ENCODE measurements at places on chromosomes 6 and 20. TPM values are rescaled to one million over a fixed set of nuclear protein-coding genes. Genes with fewer than 3 reads are reported as not detected.

DNA sequence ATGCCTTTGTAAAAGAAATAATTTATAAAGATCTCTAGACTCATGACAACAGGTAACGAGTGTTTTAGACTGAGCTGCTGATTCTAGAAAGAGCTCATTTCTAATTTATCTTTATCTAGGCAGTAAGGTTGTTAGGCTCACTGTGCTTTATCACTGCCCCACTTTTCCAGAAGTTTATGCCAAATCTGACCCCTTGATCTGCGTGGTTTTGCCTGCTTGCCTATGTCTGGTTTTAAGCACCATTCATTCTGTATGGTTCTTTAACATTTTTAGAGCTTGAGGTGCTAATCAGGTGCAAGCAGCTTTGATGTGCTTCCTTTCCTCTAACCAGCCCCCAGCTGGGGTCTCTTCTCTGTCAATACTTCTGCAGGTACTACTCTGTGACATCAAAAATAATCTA is 49.7 kb upstream of the GCLC start:
- DNase-seq: no peak
- no peak overlapping the region for H3K4me3 ChIP-seq
- no peak overlapping the region for H3K27ac ChIP-seq
- no peaks in the 10 kb centered on the region for H3K36me3 ChIP-seq
- no peaks in the 10 kb centered on the region for H3K27me3 ChIP-seq
- H3K4me1 ChIP-seq: no peaks in the 10 kb centered on the region

- peaks cover 9% of the 10 kb centered on the region for H3K4me1 ChIP-seq
- no peaks in the 10 kb centered on the region for H3K27me3 ChIP-seq
- H3K36me3 ChIP-seq: no peaks in the 10 kb centered on the region
Measured at GRCh38 chr20:16574656-16575355, 1.6 kb upstream of the KIF16B start.

GRCh38 chr6:146787876-146788508 is 189.2 kb downstream of the ADGB start:
- H3K4me3 ChIP-seq: no peak overlapping the region
- no peak overlapping the region for H3K27ac ChIP-seq
- no peak for DNase-seq
- H3K27me3 ChIP-seq: no peaks in the 10 kb centered on the region

DNA sequence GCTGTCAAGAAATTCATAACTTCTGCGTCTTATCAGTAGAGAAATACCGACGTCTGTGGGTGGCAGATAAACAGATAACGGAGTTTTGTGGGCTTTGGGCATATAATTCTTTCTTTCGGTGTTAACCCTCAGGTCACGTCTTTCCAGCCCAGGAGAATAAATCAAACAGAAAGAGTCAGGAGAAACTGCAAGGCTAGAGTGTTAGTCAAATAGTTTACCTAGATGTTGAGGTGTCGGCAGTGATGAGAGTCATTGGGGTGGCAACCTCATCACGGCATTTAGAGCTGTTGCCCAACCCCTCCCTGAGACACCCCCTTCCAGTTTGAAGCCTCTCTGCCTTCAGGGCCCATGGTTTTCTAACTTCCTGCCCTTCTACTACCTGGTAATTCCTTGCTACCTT is 49.5 kb downstream of the ADTRP start:
- no peaks in the 10 kb centered on the region for H3K27me3 ChIP-seq
- peaks cover 81% of the 10 kb centered on the region for H3K4me1 ChIP-seq
- H3K27ac ChIP-seq: peak overlapping the region; percentile 87
- DNase-seq: peak; percentile 35
- H3K36me3 ChIP-seq: no peaks in the 10 kb centered on the region
- peak overlapping the region; percentile 41 for H3K4me3 ChIP-seq

DNA sequence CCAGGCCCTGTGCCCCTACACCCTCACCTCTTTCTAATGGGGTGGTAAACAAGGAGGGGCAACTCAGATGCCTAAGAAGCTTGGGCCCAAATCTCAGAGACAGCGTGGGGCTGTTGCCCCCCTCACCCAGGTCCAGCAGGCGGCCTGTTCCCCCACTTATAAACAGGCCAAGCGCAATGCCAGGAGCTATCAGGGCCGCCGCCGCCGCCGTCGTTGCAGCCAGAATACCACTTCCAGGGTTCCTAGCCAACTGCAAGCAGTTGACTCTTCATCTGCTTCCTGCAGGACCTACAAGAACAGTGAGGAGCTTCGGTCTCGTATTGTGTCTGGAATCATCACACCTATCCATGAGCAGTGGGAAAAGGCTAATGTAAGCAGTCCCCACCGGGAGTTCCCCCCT is 16.4 kb downstream of the PSMF1 start:
- no peak overlapping the region for H3K27ac ChIP-seq
- H3K36me3 ChIP-seq: peaks cover 83% of the 10 kb centered on the region
- H3K4me3 ChIP-seq: no peak overlapping the region
- no peaks in the 10 kb centered on the region for H3K27me3 ChIP-seq

DNA sequence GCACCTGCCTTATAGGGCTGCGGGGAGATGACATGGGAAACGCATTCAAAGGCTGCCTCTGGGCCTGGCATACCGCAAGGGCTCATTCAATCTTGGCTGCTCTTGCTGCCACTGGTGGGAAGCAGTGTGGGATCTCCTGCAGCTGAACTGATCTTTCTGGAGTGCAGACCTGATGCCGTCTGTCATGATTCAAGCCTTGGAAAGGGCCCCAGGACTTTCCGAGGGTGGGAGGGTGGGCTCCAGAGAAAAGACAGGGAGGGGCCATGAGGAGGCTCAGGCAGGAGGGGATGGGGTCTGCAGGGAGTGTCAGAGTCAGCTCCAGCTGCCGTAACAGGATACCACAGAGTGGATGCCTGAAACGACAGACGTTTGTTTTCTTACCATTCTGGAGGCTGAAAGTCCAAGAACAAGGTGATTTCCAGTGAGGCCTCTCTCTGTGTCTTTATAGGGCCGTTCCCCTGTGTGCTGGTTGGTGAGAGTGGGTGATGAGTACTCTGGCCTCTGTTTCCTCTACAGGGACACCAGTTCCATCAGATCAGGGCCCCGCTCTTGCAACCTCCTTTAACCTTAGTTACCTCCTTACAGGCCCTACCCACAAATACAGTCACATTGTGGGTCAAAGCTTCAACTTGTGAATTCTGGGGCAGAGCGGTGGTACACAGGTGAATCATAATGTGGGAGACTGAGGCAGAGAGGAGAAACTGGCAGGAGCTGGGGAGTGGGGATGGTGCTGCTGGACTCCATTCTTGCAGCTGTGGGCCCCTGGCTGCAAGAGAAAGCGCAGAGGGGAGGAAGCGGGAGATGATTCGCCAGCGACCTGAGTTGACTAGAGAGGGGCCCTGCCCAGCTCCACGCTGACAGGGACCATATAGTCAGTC is 148.4 kb downstream of the SYCP2 start:
- H3K4me3 ChIP-seq: no peak overlapping the region
- no peak overlapping the region for H3K27ac ChIP-seq
- no peaks in the 10 kb centered on the region for H3K27me3 ChIP-seq
- no peaks in the 10 kb centered on the region for H3K36me3 ChIP-seq
- no peaks in the 10 kb centered on the region for H3K4me1 ChIP-seq
- no peak for DNase-seq

DNA sequence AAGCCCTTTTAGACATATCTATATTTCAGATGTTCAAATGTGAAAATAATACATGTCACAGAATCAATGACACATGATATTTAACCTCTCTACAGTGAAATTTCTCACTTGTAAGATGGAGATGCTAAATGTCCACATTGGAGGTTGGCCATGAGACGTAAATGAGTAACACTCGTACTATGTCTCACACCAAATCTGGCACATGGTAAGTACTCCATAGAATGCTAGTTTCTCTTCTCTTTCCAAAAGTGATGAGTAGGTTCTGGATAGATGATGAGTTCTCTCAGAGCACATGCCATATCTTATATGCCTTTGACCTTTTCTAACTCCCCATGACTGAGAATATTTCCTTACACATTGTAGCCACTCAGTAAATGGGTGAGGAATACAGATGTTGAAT is 17.7 kb downstream of the GFOD1 start:
- no peaks in the 10 kb centered on the region for H3K36me3 ChIP-seq
- DNase-seq: no peak
- no peaks in the 10 kb centered on the region for H3K4me1 ChIP-seq
- H3K27ac ChIP-seq: no peak overlapping the region

DNA sequence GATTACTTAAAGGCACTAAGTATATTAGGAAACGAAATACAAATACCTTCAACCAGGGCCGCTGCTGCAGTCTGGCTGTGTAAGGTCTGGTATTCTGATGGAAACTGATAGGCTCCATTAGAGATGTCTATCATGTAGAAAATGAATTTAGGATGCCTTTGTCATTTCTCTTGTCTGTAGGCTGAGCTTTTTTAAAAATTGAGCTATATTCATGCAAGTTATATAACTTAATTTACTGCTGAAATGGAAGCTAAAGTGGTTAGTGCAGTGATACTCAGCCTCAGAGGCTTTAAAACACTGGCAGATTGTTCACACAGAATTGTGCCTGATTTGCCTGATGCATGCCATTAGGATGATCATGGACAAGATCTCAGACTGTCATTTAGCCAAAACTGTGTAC is 286.2 kb upstream of the QKI start:
- no peak for DNase-seq
- H3K27ac ChIP-seq: no peak overlapping the region
- H3K27me3 ChIP-seq: no peaks in the 10 kb centered on the region
- no peaks in the 10 kb centered on the region for H3K36me3 ChIP-seq
- H3K4me3 ChIP-seq: no peak overlapping the region
- H3K4me1 ChIP-seq: no peaks in the 10 kb centered on the region

- H3K4me3 ChIP-seq: no peak overlapping the region
- H3K27me3 ChIP-seq: no peaks in the 10 kb centered on the region
- no peak overlapping the region for H3K27ac ChIP-seq
- no peaks in the 10 kb centered on the region for H3K4me1 ChIP-seq
- DNase-seq: no peak
Measured at GRCh38 chr6:3409699-3410384, 47.0 kb downstream of the SLC22A23 start.

GRCh38 chr20:31577194-31577593 is 27.9 kb upstream of the ID1 start:
- no peak overlapping the region for H3K27ac ChIP-seq
- H3K27me3 ChIP-seq: no peaks in the 10 kb centered on the region
- H3K4me3 ChIP-seq: no peak overlapping the region

DNA sequence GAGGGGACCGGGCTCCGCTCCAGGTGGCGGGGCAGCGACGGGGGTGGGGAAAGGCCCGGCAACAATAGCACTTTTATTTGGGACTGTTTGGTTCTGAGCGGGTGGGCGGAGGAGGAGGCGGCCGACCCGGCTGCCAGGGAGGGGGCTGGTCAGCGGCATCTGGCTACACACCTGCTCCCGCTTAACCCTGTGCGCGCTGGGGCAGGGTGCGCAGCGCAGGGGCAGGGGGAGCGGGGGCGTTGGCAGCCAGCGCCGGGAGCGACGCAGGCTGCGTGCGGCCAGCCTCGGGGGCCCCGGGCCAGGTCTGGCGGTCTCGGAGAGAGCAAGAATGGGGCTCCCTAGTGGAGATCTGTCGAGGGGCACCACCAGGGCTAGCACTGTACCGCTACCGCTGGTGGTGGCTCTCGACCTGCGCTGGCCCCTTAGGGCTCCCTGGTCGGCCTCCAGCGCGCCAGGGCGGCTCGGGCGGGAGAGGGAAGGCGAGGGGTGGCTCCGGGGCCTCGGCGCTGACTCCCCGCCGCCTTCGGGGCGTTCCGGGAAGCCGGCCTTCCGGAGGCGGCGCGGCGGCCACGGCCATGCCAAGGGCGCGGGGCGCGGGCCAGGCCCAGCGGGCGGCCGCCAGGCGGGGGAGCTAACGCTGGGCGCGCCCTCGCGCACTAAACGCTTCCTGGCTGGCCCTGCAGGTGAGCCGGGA is 92.4 kb downstream of the NCR2 start:
- peaks cover 6% of the 10 kb centered on the region for H3K27me3 ChIP-seq
- peaks cover 25% of the 10 kb centered on the region for H3K4me1 ChIP-seq
- no peaks in the 10 kb centered on the region for H3K36me3 ChIP-seq
- H3K4me3 ChIP-seq: peak overlapping the region; percentile 27

DNA sequence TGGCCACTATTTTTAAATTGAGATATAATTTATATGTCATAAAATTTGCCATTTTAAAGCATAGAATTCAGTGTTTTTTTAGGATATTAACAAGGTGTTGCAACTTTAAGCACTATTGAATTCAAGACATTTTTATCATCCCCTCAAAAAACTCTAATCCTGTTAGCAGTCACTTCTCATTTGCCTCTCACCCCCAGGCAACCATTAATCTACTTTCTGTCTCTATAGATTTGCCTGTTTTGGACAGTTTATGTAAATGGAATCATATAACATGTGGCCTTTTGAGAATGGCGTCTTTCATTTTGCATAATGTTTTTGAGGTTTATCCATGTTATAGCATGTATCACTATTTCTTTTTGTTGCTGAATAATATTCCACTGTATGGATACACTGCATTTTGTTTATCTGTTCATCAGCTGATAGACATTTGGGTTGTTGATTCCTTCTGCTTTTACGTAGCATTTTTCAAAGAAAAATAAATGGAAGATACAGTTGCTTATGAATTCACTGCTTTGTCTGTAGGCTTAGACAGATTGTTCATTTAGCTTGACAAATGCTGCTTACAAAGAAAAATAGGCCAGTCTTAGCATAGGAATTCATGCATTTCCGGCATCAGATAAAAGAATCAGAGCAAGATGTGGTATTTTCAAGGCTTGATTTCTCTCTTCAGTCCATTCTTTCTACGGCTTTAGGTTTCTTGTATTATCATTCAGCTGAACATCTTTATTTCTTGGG is 52.9 kb downstream of the STK4 start:
- DNase-seq: no peak
- no peaks in the 10 kb centered on the region for H3K27me3 ChIP-seq
- H3K4me3 ChIP-seq: no peak overlapping the region
- peaks cover 36% of the 10 kb centered on the region for H3K36me3 ChIP-seq
- peaks cover 15% of the 10 kb centered on the region for H3K4me1 ChIP-seq

- no peaks in the 10 kb centered on the region for H3K27me3 ChIP-seq
- no peaks in the 10 kb centered on the region for H3K4me1 ChIP-seq
- DNase-seq: no peak
- no peak overlapping the region for H3K27ac ChIP-seq
Measured at GRCh38 chr6:148493424-148493823, 150.8 kb downstream of the SASH1 start.

- no peak for DNase-seq
- H3K27me3 ChIP-seq: no peaks in the 10 kb centered on the region
- H3K27ac ChIP-seq: no peak overlapping the region
- H3K36me3 ChIP-seq: no peaks in the 10 kb centered on the region
Measured at GRCh38 chr20:7146552-7147219, 379.2 kb downstream of the BMP2 start.

GRCh38 chr6:40930555-40930954 is 108.5 kb downstream of the UNC5CL start:
- H3K36me3 ChIP-seq: no peaks in the 10 kb centered on the region
- no peaks in the 10 kb centered on the region for H3K27me3 ChIP-seq
- no peak overlapping the region for H3K27ac ChIP-seq
- no peak for DNase-seq

The SLC17A2 gene
- total RNA-seq: not detected

The ALDH5A1 gene
- 5.8 TPM for total RNA-seq

The PRICKLE4 gene
- total RNA-seq: not detected

The IP6K3 gene
- total RNA-seq: not detected

The B3GAT2 gene
- total RNA-seq: not detected

The C20orf144 gene
- total RNA-seq: not detected

The RGS19 gene
- total RNA-seq: 93.4 TPM

The IRAK1BP1 gene
- total RNA-seq: 1.4 TPM

The FGD2 gene
- total RNA-seq: 6.8 TPM

The BCLAF1 gene
- total RNA-seq: 202 TPM

The CAP2 gene
- not detected for total RNA-seq

The POLR1C gene
- 48.2 TPM for total RNA-seq
